Activated CD4-positive, alpha-beta T cell treated with anti-CD3 and anti-CD28 coated beads, Interleukin-2, amount 50 U/mL, for 1 hour (primary cell): ENCODE measurements at places on chromosomes 12 and 14.
A peak's percentile ranks its signal among the peaks of the same experiment; 100 is the strongest.

GRCh38 chr14:90519262-90519920 is 122.6 kb downstream of the CALM1 start:
- no peak for DNase-seq

GRCh38 chr12:3047961-3048360 is 29.2 kb upstream of the TSPAN9 start:
- DNase-seq, result no peak

GRCh38 chr12:46101485-46101869 is 111.1 kb upstream of the SCAF11 start:
- no peak for DNase-seq

DNA sequence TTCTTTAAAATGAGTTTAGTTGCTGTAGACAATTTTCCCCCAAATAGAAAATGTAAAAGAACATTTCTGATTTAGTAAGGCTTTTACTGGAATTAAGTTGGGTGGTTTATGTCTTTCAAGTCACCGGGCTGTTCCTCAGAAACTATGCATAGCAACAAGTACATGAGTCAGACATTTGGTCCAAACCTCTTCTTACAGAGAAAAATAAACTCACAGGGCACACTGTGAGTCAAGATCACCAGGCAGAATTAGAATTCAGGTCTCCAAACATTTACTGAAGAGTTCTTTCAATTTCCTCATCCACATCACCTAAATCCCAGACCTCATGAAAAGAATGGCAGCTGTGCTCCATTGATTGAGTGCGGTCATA is 476.1 kb upstream of the SOX5 start:
- no peak for DNase-seq

GRCh38 chr12:104420868-104421267 is 35.9 kb upstream of the CHST11 start:
- DNase-seq, result no peak

DNA sequence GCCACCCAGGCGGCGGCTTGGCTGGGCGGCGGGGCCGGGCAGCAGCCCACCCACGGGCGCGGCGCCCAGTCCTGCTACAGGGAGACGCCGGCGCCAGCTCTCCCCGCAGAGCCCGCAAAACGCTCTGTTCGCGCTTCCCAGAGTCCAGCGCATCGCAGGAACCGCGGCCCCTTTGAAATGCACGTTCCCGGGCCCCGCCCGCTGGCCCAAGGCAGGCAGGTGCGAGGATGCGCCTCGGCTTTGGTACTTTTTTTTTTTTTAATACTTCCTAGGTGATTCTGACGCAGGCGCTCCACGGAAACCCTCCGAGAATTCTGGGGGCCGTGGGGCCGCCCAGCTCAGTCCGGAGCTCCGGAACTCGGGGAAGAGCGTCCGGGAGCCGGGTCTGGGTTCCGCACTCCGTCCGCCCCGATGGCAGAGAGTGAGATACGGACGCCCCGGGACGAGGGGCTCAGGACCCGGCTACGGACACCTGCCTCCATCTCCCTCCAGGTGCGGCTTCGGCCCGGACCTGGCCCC is 483 bp downstream of the POC1B start:
- DNase-seq, result peak; percentile 37

DNA sequence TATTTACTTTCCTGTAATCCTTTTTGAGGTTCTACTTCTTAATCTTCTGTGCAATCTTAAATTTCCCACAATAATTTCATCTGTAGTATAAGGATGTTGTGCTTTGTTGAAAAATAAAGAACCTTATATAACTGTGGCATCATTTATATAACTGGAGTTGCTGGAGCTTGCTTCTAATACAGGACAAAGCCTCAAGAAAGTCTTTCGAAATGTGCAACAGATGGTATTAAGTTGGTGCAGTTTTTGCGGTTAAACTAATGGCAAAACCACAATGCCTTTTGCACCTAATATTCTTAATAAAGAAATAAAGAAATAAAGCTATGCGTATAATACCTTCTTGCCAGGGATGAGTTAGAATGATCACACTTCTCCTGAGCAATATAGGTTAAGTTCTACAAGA is 180.0 kb downstream of the KITLG start:
- no peak for DNase-seq

GRCh38 chr14:23300687-23301223 is 1.9 kb downstream of the PPP1R3E start:
- peak; percentile 5 for DNase-seq

- no peak for DNase-seq
Observed at GRCh38 chr14:60695327-60695726, 28.8 kb downstream of the SIX4 start.

- DNase-seq, result no peak
Observed at GRCh38 chr12:56571121-56571520, 49.5 kb downstream of the RBMS2 start.

GRCh38 chr14:102516531-102517391 is 7.2 kb upstream of the ANKRD9 start:
- peak; percentile 58 for DNase-seq

DNA sequence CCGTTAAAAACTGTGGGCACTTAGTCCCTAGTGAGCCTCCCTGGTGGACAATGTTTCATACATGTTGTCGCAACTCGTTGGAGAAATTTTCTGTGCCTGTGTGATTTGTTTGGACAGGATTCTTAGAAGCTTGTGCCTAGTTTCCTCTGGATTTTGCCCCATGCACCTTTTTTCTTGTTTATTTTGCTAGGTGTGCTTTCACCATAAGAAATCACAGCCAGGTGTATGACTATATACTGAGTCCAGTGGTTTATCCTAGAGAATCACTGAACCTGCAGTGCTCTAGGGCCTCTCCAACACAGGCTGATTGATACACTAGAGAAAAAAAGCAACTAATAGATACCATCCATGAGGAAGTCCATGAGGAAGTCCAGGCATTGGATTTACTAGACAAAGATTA is 33.1 kb upstream of the OASL start:
- DNase-seq, result no peak

GRCh38 chr12:28086521-28087155 is 103.6 kb upstream of the CCDC91 start:
- DNase-seq, result no peak

DNA sequence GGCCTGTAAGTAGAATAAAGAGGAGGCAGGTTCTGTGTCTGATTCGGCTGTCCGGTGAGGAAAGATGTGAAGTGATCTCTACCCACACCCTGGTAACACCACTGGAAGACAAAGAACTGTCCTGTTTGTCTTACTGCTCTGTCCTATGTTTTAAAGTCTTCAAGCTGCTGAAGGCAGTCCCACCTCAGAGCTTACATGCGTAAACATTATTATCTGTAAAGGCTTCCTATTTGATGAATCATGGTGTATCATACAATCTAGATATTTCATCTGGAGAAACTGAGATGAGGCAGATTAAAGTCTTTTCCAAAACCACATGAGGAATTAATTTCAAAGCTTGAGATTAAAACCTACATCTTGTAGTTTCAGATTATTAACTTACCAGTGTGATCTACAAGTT is 427.6 kb downstream of the ZFP36L1 start:
- no peak for DNase-seq

DNA sequence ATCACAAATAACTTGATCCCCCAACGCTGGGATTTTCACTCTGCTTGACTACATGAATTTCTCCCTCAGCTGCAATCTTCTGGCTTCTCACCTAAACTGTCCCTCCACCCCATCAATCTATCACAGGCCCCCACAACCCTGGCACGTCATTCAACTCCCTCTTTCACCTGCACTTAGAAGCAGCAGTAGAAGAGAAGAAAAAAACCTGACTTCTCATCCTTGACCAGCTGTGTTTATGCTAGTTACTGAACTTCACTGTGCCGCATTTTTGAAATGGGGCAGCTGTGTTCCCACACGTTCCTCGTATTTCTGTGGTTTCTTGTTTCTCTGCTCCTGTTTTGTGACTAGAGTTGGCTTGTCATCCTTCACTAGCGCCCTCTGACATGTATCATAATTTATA is 35.0 kb downstream of the ITPR2 start:
- no peak for DNase-seq

- peak; percentile 24 for DNase-seq
Observed at GRCh38 chr12:105330931-105331804, 677 bp downstream of the C12orf75 start.

DNA sequence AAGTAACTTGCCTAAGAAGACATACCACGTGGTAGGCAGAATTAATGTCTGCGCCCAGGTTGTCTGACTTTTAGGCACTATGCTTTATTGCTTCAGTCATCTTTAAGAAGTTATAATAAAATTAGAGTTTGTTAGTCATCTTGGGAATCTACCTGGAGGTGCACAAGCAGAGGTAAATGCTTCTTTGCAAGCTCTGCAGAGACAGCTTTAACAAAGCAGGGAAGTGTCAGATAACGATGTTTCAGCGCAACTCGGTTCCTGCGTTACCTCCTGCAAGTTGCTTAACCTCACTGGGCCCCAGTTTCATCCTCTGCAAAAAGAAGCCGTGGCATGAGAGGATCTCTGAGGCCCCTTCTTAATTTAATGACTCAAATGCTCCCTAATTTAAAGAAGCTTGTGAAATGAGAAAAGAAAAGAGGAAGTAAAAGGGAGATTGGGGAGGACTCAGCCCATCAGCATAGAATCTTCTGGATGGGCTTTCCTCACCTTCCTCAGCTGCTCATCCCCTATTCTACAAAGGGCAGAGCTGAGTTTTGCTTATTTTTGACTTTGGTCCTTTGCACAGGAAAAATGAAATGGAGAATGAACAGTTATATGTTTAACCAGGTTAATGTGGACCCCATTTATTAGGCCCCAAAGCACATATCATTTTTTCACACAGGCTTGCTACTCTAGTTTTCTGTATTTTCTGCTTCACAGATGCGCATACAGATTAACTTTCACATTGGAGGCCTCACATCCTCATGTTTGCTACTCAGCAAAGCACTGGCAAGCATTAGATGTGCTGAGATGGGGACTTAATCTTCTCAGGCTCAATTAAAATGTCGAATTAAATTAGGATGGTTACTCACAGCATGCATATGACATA is 5.1 kb downstream of the ARHGDIB start:
- no peak for DNase-seq

DNA sequence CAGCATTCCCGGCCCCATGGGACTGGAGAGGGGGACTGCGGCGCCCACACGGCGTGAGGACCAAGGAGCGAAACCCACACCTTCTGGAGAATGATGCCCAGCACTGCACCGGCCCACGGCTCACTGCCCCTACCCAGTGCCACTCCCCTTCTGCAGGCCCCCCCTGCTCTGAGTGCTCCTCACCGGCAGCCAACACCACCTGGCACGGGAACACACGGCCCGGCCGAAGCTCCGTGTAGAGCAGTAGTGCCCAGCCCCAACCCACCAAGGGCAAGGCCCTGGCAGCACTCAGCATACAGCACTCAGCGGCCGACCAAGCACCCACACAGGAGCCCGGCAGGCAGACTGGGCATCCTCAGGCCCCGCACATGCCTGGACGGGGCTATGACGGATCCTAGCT is 13.4 kb downstream of the BTBD6 start:
- no peak for DNase-seq

GRCh38 chr14:78104160-78104559 is 66.0 kb upstream of the NRXN3 start:
- DNase-seq, result no peak

DNA sequence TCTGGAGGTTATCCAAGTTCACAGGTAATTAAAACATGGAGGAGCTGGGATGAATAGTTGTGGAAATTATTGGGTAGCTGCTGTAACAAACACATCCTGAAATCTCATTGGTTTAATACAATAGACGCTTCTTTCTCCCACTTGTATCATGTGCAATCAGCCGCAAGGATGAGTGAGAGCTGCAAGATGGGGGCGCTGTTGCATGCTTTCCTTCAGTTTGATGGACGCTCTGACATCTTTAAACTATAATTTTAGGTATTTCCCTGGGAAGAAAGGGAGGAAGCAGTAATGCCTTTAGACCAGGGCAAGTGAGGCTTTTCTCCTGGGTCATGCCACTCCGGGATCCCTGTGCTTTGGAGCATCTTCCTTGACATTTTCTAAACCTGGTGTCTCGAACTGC is 178.7 kb downstream of the PAWR start:
- no peak for DNase-seq

- DNase-seq, result no peak
Observed at GRCh38 chr14:94867209-94867608, 97.3 kb upstream of the GSC start.

- DNase-seq, result no peak
Observed at GRCh38 chr14:91116913-91117588, 3.2 kb downstream of the DGLUCY start.

- DNase-seq, result no peak
Observed at GRCh38 chr14:68788275-68788995, 4.4 kb downstream of the ZFP36L1 start.

GRCh38 chr12:70576341-70577282 is 60.6 kb downstream of the PTPRB start:
- DNase-seq, result no peak

DNA sequence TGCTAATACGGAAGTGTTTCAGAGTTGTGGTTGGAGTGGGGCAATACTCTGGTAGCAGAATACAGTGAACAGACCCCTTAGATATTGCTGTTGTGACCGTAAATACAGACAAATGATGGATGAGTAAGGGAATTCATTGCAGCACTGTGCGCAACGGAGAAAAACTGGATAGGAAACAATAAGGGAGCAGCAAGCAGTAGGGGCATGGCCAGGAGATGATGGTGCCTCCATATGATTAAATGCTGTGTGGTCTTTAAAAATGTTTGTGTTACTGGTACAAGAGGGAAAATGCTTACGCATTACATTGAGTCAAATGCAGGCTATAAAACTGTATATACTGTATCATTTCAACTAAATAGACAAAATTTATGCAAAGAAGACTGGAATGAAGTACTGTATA is 61.6 kb downstream of the EML1 start:
- no peak for DNase-seq

- DNase-seq, result peak; percentile 53
Observed at GRCh38 chr12:132218915-132219314, 74.7 kb downstream of the NOC4L start.

GRCh38 chr12:26555139-26555538 is 277.9 kb downstream of the ITPR2 start:
- DNase-seq, result no peak
